Activated CD8-positive, alpha-beta T cell treated with anti-CD3 and anti-CD28 coated beads for 36 hours (primary cell): ENCODE measurements at places on chromosomes 16 and 17. TPM values are rescaled to one million over a fixed set of nuclear protein-coding genes. Genes with fewer than 3 reads are reported as not detected.

The LGALS3BP gene
- 41.4 TPM for total RNA-seq

The DNAI2 gene
- 0.45 TPM for total RNA-seq

- no peak overlapping the region for H3K27ac ChIP-seq
- no peaks in the 10 kb centered on the region for H3K4me1 ChIP-seq
- no peak for DNase-seq
- peaks cover 5% of the 10 kb centered on the region for H3K27me3 ChIP-seq
Observed at GRCh38 chr16:21060027-21060510, 90.6 kb downstream of the DNAH3 start.

GRCh38 chr17:49525831-49526741, 31.0 kb downstream of the NGFR start:
- H3K36me3 ChIP-seq: no peaks in the 10 kb centered on the region
- DNase-seq: no peak
- peaks cover 5% of the 10 kb centered on the region for H3K4me1 ChIP-seq
- H3K4me3 ChIP-seq: no peak overlapping the region
- peaks cover 4% of the 10 kb centered on the region for H3K27me3 ChIP-seq

The ST6GALNAC2 gene
- not detected for total RNA-seq

The TEX19 gene
- total RNA-seq: not detected

- H3K27me3 ChIP-seq: no peaks in the 10 kb centered on the region
- no peak overlapping the region for H3K4me3 ChIP-seq
- H3K4me1 ChIP-seq: no peaks in the 10 kb centered on the region
- no peaks in the 10 kb centered on the region for H3K36me3 ChIP-seq
- DNase-seq: no peak
Observed at GRCh38 chr16:4192206-4192605, 49.7 kb downstream of the SRL start.

DNA sequence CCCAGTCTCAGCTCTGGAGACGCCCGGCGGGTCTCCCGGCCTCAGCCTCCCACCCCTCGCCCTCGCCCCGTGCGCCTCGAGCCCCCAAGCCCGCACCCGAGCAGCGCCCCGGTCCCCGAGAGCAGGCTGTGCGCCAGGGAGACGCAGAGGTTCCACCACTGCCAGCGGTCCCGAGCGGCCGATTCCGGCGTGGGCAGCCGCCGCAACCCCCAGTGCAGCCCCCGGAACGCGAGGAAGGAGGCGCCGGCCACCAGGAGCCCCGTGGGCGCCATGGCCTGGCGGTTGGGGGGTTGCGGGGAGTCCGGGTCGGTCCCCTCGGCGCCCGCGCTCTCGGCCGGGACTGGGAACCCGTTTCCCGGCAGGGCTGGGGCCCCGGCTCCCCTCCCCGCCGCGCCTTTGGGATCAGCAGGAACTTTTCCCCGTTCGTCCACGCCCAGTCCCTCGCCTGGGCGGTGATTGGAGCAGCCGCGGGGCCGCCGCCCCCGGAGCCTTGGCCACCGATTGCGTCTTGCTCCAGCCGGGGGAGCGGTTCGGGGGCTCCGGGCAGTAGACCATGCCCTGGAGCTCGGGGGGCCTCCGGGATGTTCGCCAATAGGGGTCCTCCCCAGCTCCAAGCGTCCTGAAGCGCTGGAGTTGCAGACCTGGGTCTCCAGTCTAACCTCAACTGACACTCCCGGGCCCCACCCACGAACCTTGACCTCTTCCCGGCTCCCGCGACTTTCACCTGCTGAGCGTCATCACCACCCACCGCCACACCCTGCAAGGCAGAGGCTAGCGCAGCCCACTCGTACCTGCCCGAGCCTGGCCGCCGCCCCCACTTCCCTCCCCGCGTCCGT, at the start of gene TLCD2:
Gene TLCD2 (minus strand): TSS at position 407 of the 836 bp plus-strand sequence. CDS start 135 bp downstream, at position 272.
- H3K4me3 ChIP-seq: peak within 1 kb of the TSS; percentile 40
- peak within 1 kb of the TSS; percentile 30 for H3K27ac ChIP-seq
- no peak for DNase-seq

DNA sequence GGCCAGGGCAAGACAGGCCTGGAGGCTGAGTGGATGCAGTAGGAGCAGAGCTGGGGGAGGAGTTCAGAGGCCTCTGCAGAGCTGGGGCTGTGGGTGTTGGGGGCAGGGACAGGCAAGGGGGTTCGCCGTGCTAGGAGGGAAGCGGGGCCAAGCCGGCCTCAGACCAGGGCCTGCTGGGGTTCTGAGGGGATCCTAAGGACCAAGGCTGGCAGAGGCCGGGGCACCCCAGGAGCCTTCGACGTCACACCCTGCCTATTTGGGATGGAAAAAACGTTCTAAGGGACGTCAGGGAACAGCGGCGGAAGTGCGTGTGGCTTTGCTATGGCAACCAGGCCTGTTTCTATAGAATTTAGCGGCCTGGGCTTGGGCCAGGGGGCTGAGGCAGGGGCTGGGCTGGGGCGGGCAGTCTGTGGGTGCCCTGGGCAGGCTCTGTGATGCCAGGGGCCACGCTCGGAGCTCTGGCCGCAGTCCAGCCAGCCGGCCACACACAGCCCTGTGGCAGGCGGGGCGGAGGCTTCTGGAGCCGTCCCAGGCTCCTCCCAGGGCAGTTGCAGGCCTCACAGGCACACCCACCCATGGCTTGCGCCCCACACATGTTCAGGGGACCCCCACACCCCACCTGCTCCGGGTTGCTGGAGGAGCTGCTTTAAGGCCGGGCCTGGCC, 3.7 kb downstream of the TRAF7 start:
- no peak overlapping the region for H3K4me3 ChIP-seq
- H3K4me1 ChIP-seq: peaks cover 19% of the 10 kb centered on the region
- no peaks in the 10 kb centered on the region for H3K27me3 ChIP-seq
